GM12864 (cell line): ENCODE measurements at places on chromosomes 1 and 21.

DNA sequence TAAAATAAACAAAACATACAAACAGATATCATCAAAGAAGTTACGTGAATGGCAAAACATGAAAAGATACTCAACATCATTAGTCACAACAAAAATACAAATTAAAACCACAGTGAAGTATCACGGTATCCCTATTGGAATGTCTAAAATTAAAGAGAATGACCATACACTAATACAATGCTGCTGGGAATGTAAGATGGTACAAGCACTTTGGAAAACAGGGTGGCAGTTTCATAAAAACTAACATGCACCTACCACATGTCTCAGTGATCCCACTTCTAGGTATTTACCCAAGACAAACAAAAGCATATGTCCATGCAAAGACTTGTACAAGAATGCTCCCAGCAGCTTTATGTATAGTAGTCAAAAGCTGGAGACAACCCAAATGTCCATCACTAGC lies 69.1 kb downstream of the HSF2BP start:
- DNase-seq, result no peak

DNA sequence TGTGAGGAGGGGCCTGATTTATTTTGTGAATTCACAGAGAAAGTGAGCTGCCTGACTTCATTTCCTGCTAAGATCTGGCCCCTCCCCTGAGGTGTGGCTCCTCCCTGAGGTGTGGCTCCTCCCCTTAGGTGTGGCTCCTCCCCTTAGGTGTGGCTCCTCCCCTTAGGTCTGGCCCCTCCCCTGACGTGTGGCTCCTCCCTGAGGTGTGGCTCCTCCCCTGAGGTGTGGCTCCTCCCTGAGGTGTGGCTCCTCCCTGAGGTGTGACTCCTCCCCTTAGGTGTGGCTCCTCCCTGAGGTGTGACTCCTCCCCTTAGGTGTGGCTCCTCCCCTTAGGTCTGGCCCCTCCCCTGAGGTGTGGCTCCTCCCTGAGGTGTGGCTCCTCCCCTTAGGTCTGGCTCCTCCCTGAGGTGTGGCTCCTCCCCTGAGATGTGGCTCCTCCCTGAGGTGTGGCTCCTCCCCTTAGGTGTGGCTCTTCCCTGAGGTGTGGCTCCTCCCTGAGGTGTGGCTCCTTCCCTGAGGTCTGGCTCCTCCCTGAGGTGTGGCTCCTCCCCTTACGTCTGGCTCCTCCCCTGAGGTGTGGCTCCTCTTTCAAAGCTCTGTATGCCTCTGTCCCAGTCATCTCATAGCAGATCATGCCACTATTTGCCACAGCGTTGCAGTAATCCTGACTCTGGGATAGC lies 26.9 kb upstream of the LRRC3 start:
- DNase-seq, result peak; percentile 29

DNA sequence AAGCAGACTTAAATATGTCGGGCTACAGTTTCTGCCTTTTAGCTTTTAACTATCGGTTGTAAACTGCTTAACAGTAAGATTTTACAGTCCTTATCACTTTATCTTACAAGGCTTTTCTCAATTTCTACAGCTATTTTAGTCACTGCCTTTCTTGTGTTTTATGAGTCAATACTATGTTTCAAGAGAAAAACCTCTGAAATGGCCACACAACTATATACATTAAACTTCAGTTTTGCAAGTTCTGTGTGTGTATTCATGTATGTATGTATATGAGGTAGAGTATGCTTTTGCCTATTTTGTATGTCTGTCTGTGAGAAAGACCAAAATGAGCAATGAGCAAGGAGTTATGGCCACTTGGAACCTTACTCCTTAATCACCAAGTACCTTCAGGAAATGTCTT lies 169.8 kb downstream of the SYT2 start:
- DNase-seq, result no peak

- DNase-seq, result no peak
These were observed 333.0 kb downstream of the PAPPA2 start for GRCh38 chr1:176795929-176796328.

DNA sequence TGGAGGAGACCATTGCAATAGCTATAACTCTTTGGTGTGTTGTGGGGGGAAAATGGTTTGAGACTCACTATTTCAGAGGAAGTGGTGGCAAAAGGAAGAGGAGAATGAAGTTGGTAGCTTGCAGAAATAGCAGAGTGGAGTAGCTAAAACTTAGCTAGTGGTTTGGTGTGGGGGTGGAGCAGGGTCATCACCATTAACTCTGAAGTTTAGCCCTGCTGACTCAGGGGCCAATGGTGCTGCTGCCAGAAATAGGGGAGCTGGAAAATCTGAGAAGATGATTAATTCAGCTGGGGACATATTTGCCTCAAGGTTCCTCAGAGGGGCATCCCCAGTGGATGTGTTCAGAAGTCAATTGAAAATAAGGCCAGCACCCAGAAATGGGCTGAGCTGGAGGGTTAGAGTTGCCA lies 65.4 kb downstream of the RUNX1 start:
- no peak for DNase-seq

- DNase-seq, result no peak
These were observed 8.7 kb upstream of the COL6A1 start for GRCh38 chr21:45972716-45973474.

DNA sequence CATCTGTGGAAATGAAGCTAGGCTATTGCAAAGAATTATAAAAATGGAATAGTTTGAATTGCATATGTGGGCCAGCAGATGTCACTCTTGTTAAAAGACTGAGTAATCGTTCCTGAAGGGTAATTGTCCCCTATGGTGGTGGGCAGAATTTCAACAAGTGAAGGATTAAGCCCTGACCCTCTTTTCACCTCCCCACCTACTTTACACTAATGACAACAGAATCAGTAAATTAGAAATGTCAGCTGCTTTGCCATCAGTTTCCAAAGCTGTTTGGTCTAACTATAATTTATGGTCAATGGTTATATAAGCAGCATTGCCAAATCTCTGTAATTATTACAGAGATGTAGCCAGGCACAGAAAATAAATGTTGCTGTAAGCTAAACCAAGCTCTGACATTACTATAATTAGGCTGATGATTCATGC lies 898.6 kb downstream of the AMY1C start:
- no peak for DNase-seq

GRCh38 chr1:45266151-45266801 lies 59.9 kb upstream of the ZSWIM5 start:
- no peak for DNase-seq

GRCh38 chr21:44085491-44086321 lies 21.5 kb upstream of the PWP2 start:
- DNase-seq, result no peak

DNA sequence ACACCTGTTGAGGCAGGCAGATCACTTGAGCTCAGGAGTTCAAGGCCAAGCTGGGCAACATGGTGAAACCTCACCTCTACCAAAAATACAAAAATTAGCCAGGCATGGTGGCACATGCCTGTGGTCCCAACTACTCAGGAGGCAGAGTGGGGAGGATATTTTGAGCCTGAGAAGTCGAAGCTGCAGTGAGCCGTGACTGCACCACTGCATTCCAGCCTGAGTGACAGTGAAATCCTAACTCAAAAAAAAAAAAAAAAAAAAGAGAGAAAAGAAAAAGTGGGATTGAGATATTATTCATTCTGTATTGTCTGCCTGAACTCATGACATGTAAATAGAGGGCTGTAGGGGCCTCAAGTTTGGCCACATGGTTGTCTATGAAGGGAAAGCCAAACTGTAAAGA lies 37.3 kb downstream of the WNT2B start:
- DNase-seq, result no peak

GRCh38 chr1:43569175-43569574 lies 38.5 kb downstream of the PTPRF start:
- DNase-seq, result no peak

- DNase-seq, result no peak
These were observed 259.1 kb downstream of the DSCAM start for GRCh38 chr21:40587736-40588346.

GRCh38 chr1:88640060-88640459 lies 44.0 kb upstream of the PKN2 start:
- no peak for DNase-seq

GRCh38 chr1:157700305-157700704 lies 264 bp downstream of the FCRL3 start:
- DNase-seq, result no peak

- no peak for DNase-seq
These were observed 10.3 kb downstream of the RNU1-2 start for GRCh38 chr1:16905868-16906702.

- no peak for DNase-seq
These were observed 77.6 kb upstream of the DNAH14 start for GRCh38 chr1:224851848-224852261.

GRCh38 chr1:186633116-186633515 lies 47.1 kb downstream of the PTGS2 start:
- DNase-seq, result no peak

- DNase-seq, result no peak
These were observed 41.8 kb downstream of the TRPM2 start for GRCh38 chr21:44395260-44395659.

- no peak for DNase-seq
These were observed 272.3 kb upstream of the ST6GALNAC5 start for GRCh38 chr1:76595024-76595423.

DNA sequence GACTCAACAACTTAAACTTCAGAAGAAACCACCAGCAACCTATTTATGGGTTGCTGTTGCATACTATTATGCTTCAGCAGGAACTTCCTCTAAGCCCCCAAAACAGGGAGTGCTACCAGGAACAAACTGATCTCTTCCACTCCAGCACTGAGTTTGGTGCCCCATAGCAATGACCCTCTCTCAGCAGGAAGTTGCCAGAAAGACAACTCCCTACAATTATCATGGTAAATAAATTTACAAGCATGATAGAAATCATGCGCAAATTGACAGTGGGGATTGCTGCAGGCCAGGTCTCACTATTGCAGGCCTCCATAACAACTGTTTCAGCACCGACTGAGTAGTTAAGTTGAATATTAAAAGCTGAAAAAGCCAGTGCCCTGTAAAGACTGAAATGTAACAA lies 180.6 kb downstream of the PLA2G4A start:
- DNase-seq, result no peak

- no peak for DNase-seq
These were observed 59.7 kb downstream of the VWA5B1 start for GRCh38 chr1:20350421-20350820.

GRCh38 chr1:248842781-248843331 lies 4.8 kb downstream of the ZNF672 start:
- DNase-seq, result peak; percentile 60

DNA sequence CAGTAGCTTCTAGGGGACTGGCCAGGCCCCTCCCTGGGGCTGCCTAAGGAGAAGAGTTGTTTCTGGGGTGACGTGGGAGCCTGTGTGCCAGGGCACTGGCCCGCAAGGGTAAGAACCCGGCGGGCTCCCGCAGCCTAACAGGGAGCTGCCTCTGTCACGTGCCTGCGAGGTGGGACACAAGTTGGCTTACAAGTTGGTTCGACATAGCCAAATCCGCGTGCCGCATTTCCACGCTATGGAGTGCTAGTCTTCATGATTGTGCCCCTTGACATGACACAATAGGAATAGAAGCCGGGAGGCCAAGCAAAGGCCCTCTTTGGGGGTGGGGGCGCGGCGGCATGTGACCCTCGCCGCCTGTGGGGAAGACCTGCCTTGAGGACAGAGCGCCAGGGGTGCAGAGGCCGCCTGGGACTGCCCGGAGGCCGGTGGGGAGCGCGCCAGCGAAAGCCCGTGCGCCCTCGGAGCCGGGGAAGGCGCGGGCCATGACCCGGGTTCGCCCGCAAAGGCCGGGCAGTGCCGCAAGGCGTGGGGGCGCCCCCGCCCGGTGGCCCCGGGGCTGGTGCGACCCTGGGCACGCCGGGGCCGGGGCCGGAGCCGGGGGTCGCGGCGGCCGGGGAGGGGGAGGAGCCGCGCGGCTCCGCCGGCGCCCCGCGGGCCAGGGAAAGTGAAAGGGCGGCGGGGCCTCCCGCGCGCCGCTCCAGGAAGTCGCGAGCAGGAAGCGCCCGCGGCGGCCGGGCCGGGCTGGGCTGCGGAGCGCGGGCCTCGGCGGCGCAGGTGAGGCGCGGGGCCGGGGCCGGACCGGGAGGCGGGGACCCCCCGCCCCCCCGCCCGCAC lies at the start of gene SLC37A1:
TSS of gene SLC37A1 (plus strand) at position 702 of the 834 bp plus-strand sequence. CDS start 4,603 bp downstream, outside the sequence.
- DNase-seq, result no peak

- DNase-seq, result no peak
These were observed 8.1 kb downstream of the POFUT2 start for GRCh38 chr21:45279446-45280177.

DNA sequence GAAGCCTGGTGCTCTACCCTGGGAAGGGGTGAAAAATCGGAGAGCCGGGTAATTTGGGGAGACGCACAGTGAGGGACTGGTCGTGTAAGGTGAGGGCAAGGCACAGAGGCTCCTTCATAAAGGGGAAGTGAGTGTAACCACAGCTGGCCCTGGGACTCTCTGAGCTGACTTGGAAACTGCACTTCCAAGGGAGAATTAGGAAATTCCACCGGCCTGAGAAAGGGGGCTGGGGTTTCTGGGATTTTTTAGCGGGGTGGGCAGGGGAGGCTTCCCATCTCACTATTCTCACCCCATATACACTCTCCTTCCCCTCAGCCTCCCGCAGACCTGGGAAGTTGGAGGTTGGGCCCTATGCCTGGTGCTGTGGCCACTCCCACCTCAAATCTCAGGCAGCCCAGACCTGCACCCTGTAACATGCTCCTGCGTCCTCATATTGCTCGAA lies 88.3 kb upstream of the IPO9 start:
- DNase-seq, result no peak

DNA sequence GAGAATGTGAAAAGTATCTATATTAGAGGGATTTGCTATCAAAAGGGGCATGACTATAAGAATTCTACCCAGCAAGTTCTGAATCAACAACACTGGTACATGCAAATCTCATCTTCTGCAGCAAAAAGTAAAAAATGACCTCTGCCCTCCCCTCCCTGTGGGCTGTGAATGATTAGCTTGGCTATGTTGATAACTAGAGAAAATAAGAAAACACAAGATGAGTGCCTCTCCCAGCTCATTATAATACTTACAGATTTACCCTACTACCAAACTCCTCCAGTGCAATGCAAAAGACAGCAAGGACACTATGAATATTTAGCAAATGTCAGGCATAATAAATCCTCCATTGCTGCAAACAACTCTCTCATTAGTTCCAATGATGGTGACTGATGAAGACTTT lies 102.4 kb downstream of the SLC45A1 start:
- no peak for DNase-seq

GRCh38 chr1:246954126-246954525 lies 22.4 kb upstream of the AHCTF1 start:
- no peak for DNase-seq

DNA sequence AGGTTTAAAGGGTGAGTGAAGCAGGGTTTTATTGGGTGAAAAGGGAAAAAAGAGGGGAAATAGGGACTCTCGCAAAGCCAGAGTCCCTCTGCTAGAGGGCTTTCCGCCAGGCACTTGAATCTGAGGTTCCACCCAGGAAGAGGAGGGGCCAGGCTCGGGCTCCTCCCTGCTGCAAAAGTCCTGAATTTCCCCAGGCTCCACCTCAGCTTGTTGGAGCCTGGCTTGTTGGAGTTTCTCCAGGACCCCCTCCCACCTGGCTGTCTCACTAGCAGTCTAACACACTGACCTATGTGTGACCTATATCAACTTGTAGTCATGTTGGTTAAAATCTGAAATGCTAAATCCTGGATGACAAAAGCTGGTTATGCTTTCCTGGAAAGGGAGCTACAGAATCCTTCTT lies 25.5 kb downstream of the GBP2 start:
- DNase-seq, result no peak

- no peak for DNase-seq
These were observed 99.7 kb upstream of the DYNLT5 start for GRCh38 chr1:66652556-66652955.
